ENCODE measurements at places on chromosomes 13 and 19. TPM values are rescaled to one million over a fixed set of nuclear protein-coding genes. Genes with fewer than 3 reads are reported as not detected.

APC2 gene
- total RNA-seq, result 0.05 TPM

SLC25A41 gene
- 0.24 TPM for total RNA-seq

C19orf85 gene
- total RNA-seq, result not detected

MIDN gene
- 86.3 TPM for total RNA-seq

DNA sequence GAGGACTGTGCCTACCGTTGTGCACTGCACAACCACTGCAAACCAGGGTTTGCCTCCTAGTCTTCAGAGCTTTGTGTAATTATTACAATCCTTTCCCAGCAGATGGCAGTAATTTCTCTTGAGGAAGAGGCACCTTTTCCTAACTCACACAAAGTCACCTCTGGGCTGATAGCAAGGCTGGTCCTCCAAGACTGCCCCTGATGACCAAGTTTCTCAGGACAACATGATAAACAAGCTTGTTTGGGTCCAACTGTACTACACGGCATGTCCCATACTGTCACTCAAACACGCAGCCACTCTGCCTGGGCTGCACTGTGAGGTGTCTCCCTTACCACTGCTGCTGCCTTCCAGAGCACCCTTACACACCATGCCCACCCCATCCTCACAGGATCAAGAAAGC, 39.3 kb downstream of the RFXAP start:
- no peak for DNase-seq

GRCh38 chr13:54637366-54637765, 1608.8 kb downstream of the OLFM4 start:
- no peak for DNase-seq
